CD4-positive, alpha-beta T cell treated with Interleukin-6 at 100 ng/mL for 8 hours (primary cell): ENCODE measurements at places on chromosomes 4 and X.

DNA sequence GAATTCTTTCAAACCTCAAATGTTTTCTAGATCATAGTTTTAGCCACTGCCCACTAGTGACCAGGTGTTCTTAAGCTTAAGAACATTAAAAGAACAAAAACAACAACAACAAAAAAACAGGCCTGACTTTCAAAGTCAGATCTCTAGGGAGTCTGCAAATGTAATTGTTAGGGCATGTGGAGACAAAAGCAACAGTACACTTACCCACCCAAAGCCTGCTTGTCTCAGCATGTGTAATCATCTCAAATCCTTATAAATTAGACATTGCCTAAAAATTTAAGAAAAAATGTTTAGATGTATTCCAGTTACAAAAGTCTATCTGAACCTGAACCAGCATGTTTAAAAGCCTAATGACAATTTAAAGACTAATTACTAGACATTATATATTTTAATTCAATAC, 79.9 kb downstream of the SLC7A11 start:
- DNase-seq: no peak

- DNase-seq: no peak
These were observed 92.8 kb upstream of the BMP2K start for GRCh38 chr4:78683352-78683751.

- no peak for DNase-seq
These were observed 47.7 kb upstream of the MAN2B2 start for GRCh38 chr4:6527259-6527658.

DNA sequence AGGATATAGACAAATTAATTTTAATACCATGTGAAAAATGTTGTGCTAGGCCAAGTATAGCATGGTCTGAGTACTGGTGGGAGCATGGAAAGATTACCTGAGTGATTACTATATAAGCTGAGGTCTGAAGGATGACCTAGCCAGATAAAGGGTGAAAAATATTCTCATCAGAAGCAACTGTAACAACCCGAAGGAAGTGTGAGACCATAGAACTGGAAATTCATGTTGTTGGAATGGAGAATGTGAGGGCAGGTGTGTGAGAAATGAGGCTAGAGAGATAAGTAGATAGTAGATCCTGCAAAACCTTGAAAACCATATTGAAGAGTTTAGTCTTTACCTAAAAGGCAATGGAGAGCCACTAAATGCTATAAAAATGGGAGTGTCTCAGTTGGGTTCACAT, 71.5 kb downstream of the ARFIP1 start:
- DNase-seq: no peak

DNA sequence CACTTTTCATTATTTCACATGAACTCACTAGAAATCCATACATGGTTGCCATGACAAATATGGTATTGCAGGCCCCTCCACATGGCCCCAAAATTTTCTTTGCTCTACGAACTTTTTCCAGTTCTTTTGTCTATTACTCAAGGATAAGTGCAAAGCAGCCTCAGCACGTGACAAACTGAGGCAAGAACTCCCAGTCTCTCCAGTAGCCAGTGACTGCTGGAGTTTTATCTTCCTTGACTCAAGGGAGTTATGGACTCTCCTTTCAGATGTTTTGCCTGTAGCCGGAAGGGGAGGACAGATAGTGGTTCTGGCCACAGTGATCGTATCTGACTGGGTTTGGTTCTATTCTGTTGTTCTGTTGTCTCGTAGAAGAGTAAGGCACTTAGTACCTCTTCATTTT, 105.5 kb downstream of the ARHGAP24 start:
- no peak for DNase-seq

DNA sequence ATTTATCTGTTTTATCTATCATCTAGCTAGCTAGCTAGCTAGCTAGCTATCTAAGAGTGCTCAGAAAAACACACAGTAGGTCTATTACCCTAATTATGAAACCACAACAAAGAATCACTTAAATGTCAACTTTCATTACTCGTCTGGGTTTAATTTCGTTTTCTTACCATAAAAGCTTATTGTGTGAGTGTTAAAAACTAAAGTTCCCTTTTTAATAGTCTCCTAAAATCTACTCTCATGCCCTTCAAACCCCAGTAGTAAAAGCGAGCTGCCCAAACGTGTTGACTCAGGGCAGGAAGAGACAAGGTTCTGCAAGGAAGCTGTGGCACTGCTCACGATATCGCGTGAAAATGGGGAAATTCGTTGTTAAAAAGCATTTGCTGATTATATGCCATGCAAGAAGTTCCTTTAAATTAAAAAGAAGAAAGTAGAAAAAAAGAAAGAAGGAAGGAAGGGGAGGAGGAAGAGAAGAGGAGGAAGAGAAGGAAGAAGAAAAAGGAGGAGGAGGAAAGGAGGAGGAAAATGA, 595 bp downstream of the MBNL3 start:
- peak; percentile 40 for DNase-seq

GRCh38 chr4:94274912-94275311, 67.2 kb downstream of the SMARCAD1 start:
- DNase-seq: no peak
